ENCODE measurements at places on chromosomes 16 and 17.

- DNase-seq = no peak
Observed at GRCh38 chr17:19005137-19005773, 691 bp upstream of the FAM83G start.

- DNase-seq = no peak
Observed at GRCh38 chr16:17358355-17358754, 112.4 kb downstream of the XYLT1 start.

DNA sequence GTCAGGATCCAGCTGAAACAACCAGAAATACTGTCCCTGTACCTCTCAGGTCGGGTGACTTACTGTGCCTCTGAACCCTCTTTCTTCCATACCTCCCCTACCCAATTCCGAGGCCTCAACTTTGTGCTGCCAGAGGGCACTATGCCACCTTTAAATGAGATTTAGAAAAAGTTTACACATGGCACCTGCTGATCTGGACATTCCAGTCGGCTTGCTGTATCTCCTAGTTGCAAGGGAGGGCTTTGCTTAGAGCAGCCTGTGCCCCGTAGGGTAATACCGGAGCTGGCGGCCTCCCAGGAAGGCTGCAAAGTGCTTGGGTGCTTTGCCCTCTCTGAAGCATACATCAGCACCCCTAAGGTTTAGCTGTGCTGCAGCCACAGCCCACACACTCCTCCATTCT, 306.0 kb upstream of the RBFOX1 start:
- no peak for DNase-seq

DNA sequence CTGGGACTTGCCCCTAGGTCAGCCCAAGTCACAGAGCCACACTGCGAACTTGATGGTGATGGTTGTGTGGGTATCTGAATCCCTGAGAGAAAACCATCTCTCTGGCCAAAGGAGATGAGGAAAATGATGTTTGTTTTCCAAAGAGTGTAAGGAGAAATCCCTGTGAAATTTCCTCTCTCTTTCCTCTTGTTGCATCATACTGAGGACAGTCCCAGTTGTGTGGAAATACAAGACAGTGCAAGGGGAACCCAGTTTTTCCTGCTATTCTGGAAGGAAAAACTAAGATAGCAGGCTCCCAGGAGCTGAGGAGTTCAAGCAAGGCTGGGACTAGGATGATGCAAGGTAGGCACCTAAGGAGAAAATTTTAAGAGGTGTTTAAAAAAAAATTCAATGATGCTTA, 86.8 kb upstream of the TOM1L1 start:
- no peak for DNase-seq

DNA sequence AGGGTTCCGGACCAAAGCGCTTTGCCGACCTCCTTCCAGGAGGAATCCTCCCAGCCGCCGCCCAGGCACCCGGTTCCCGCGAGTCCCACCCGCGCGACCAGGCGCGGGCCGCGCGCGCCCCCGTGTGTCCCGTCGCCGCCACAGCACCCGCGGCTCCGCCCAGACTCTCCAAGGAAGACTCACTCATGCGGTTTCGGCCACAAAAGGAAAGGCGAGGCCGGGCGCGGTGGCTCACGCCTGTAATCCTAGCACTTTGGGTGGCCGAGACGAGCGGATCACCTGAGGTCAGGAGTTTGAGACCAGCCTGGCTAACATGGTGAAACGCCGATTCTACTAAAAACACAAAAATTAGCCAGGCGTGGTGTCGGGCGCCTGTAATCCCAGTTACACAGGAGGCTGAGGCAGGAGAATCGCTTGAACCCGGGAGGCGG, 3.5 kb upstream of the PKMYT1 start:
- peak; percentile 69 for DNase-seq

DNA sequence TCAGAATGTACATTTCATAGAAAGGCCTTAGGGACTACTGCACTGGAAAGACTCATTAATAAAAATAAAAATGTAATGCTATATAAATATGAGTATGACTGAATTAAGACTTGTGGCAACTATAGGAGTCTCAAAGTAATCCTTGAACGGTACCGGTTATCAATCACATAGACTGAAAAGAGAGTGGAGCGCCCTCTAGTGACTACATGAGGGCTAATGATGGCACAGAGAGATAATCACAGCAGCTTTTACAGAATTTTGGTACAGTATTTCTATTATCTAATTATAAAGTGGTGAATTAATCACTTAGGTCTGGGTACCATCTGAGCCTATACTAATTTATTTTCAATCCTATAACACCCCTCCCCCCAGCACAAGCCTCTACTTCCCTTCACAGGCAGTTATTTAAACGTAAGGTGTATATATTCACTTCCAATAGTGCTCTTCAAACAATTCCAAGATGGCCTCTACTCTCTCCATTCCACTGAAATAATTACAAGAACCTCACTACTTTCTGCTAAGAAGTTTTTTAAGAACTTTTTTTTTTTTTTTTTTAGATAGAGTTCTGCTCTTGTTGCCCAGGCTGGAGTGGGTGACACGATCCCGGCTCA, 40.7 kb upstream of the ANKFY1 start:
- DNase-seq = no peak

DNA sequence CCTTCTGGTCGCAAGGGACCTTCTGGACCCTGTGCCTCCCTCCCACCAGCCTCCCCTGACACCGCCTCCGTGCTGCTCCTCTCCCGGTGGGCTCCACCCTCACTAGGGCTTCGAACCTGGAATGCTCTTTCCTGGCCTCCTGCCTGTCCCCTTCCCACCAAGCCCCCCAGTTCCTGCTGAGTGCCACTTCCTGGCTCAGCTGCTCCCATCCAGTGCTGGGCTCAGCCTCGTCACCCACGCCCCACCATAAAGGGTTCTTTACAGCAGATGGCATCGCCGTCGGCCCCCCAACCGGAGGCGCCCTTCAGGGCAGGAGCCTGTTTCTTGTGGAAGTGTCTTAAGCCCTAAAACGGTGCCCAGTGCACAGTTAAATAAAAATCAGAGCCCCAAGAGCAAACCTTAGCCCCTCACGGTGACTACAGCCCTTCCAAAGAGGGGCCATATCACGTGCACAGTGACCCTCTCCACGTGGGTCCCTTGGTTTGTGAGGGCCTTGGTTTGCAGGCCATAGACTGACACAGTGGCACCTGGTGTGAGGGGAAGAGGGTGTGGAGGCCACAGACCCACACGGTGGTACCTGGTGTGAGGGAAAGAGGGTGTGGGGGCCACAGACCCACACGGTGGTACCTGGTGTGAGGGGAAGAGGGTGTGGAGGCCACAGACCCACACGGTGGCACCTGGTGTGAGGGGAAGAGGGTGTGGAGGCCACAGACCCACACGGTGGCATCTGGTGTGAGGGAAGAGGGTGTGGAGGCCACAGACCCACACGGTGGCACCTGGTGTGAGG, 111.4 kb downstream of the METRNL start:
- no peak for DNase-seq

- DNase-seq = no peak
Observed at GRCh38 chr17:73251871-73252270, 9.8 kb downstream of the CPSF4L start.

- no peak for DNase-seq
Observed at GRCh38 chr16:72174726-72175125, 2.8 kb upstream of the PMFBP1 start.

DNA sequence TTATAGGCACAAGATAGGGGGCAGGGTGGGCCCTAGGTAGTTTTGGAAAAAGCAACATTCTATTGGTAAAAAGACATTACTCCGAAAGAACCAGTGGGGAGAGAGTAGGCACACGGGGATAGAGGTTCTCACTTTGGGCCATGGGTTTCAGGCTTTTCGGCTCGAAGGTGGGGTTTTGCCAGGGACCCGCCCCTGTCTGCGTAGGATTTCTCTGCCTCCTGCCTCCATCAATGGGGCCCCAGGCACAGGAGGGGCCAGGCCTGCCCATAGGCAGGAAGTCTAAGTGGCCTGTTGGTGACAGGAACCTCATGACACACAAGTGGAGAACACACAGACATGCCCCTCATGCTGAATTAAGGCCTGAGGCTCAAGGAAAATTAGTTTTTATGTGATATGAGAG, 57.5 kb downstream of the RNF213 start:
- DNase-seq = no peak

DNA sequence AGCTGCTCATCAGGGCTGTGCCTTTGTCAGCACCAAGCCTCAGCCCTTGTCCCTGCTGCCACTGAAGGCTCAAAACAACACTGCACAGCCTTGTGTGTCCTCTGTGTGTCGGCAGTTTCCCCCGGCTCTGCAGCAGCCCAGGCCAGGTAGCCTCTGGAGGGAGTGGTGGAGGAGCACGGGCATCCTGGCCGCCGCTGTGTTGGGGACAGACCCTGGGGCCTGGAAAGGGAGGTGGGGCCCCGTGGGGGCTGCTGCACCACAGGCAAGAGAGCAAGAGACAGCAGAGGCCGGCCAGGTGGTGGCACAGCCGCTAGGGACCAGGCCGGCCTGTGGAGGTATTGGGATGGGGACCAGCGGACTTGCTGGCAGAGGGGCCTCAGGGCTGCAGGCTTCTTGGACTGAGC, 96.9 kb upstream of the ZNF750 start:
- no peak for DNase-seq

DNA sequence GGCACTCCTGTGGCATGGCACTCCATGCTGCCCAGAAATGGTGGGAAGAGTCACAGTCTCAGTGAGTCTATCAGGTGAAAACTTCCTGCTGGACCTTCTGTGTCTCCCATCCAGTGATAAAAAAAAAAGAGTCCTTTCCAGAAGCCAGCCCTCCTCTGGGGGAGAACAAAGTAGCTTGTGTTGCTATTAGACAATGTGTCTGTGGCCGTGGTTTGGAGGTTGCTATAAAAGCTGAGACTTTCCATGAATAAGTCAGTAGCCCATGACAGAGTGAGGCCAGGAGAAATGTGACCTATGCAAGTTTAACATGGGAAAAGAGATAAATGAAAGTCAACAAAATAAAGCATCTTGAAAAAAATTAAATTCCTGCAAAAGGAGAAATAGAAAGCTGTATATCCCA, 250.7 kb upstream of the MON1B start:
- DNase-seq = no peak

- no peak for DNase-seq
Observed at GRCh38 chr17:81859906-81860755, at the start of gene P4HB. Gene P4HB, minus strand, starts transcription at chr17:81860535. Its CDS starts 64 bp downstream, at chr17:81860471.

- no peak for DNase-seq
Observed at GRCh38 chr16:20023190-20023589, 50.5 kb downstream of the GPR139 start.

DNA sequence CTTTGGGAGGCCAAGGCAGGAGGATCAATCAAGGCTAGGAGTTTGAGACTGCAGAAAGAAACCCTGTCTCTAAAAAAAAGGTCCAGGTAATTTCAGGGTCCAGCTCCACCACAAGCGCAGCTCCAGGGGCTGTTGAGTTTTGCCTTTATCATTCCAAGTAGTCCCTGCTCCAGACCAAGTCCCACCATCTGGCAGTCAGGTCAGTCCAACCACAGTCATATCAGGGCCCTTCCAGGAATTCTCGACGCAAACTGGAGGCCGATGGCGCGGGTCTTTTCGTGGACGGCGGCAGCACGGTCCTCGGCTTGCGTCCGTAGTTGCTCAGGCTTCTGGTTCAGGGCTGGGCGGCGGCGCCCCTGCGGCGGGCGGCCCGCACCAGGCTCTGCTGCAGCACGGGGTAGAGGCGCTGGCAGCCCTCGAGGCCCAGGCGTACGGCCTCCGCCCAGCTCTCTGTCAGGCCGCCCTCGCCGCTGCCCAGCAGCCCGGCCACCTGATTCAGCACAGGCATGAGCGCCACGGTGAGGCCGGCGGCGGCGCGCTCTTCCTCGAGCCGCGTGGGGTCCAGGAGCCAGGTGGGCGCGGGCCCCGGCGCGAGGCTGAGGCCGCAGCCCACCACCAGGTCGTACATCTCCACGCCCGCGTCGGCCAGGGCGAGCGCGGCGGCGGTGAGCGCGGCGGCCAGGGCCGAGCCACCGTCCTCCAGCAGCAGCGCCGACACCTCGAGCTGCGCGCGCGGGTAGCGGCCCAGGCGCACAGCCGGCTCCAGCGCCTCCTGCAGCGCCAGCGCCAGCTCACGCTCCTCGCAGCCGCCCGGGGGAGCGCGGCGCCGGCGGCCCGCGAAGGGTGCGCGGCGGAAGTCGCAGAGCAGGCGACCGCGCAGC, 752 bp downstream of the EXOSC6 start:
- DNase-seq = no peak

DNA sequence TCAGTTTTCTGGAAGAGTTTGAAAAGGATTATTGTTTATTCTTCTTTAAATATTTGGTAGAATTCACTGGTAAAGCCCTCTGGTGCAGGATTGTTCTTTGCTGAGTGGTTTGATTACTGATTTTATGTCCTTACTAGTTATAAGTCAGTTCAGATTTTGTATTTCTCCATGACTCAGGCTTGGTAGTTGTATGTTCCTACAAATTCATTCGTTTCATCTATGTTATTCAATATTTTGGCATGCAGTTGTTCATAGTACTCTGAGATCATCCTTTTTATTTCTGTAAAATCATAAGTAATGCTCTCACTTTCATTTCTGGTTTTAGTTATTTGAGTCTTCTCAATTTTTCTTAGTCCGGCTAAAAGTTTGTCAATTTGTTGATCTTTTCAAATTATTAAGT, 58.1 kb upstream of the CRYM start:
- DNase-seq = no peak

- DNase-seq = no peak
Observed at GRCh38 chr16:57807252-57807967, 5.1 kb upstream of the KIFC3 start.

DNA sequence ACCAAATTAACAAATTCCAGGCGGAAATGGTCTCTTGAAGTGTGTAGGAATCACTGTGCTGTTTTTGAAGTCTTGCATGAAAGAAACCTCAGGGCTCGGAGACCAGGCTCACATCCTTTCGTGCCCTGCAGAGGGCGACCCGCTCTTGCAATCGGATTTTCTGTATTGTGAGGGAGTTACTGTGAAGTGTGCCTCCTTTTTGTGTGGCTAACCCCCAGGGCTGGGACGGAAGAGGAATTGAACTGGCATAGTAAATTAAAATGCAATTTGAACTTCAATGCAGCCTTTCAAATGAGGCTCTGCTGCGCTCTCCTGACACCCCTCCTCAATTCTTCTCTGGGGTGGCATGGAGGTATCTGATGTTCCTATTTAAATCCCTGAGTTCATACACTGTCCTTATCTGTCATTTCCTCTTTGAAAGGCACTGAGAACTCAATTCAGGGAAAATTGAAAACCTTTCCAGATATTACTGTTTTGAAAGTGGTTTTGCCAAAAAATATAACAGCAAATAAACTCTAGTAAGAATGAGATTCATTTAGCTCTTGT, 51.5 kb upstream of the MGAT5B start:
- no peak for DNase-seq

- no peak for DNase-seq
Observed at GRCh38 chr17:62718429-62718828, 89.7 kb downstream of the MARCHF10 start.

- no peak for DNase-seq
Observed at GRCh38 chr17:7004398-7005253, 7.8 kb upstream of the RNASEK start.

GRCh38 chr16:83472776-83473501, 334.8 kb upstream of the HSBP1 start:
- DNase-seq = no peak
